Prostate gland (tissue), 2 donors: ENCODE measurements at places on chromosomes 3 and 15.
A peak's percentile ranks its signal among the peaks of the same experiment; 100 is the strongest.

GRCh38 chr3:178507507-178508442 lies 28.5 kb upstream of the KCNMB2 start:
- no peaks in the 10 kb centered on the region for H3K4me1 ChIP-seq
- no peaks in the 10 kb centered on the region for H3K27me3 ChIP-seq
- no peak for DNase-seq
- no peak overlapping the region for H3K27ac ChIP-seq
- no peaks in the 10 kb centered on the region for H3K36me3 ChIP-seq
- no peak overlapping the region for H3K4me3 ChIP-seq

DNA sequence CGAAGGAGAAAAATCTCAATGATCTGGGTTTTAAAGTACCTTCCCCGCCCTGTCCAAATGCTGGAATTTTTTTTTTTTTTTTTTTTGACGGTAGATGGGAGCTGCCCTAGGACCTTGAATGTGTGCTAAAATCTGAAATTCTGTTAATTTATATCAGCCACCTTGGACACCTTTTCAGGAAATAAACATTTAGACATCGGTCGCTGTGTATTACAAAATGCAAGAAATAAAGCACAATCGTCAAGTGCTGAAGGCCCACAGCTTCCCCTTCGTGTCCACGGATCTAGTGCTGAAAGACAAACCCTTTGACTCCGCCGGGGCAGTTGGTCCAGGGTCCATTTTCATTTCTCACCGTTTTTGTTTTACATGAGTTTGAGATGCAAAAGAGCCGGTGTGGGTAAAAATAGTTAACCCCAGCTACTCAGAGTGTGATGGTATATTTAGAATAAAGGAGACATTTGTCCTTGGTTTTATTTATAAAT lies 90.2 kb upstream of the CHD2 start:
- DNase-seq, result peak; percentile 50
- peak overlapping the region; percentile 99 for H3K27ac ChIP-seq
- no peaks in the 10 kb centered on the region for H3K36me3 ChIP-seq
- no peaks in the 10 kb centered on the region for H3K27me3 ChIP-seq
- no peaks in the 10 kb centered on the region for H3K4me1 ChIP-seq

GRCh38 chr3:89108291-89108550 lies 800 bp downstream of the EPHA3 start:
- peak overlapping the region; percentile 36 for H3K4me3 ChIP-seq
- DNase-seq, result no peak
- no peaks in the 10 kb centered on the region for H3K27me3 ChIP-seq
- H3K36me3 ChIP-seq, result no peaks in the 10 kb centered on the region
- H3K27ac ChIP-seq, result no peak overlapping the region

- no peaks in the 10 kb centered on the region for H3K4me1 ChIP-seq
- DNase-seq, result no peak
These were observed 7.4 kb downstream of the HRH1 start for GRCh38 chr3:11161666-11162065.

- H3K36me3 ChIP-seq, result no peaks in the 10 kb centered on the region
- H3K4me1 ChIP-seq, result peaks cover 7% of the 10 kb centered on the region
- no peak for DNase-seq
These were observed 44.1 kb downstream of the FAM3D start for GRCh38 chr3:58622436-58622835.

DNA sequence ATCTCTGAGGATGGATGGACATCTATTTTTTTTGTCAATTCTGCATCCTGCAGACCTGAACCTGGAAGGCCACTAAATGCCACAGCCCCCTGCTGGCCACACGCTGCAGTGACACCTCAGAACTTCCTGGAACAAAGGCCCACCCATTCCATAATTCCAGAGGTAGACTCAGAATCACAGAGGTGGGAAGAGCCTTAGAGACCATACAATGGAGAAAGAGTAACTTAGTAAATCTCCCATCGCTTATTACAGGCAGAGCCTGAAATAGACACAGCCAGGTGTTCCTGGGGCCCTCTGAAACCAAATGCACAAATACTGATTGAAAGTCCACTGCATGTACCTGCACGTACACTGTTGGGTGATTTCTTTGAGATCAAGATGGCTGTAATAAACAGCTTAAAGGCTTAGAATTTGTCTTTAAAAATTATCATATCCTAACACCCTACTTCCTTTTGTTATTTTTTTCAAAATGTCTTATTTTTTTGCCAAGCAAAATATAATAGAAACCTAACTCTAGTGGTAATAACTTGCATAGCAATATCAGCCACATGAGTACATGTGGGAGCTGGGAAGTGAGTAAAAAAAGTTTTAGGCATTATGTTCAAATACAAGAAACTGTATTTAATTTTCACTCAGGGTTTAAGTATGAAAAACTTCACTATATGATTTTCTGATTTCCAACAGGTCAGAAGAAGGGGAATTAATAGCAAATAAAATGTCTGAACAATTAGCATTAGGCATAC lies 62.7 kb downstream of the EOMES start:
- H3K4me1 ChIP-seq, result no peaks in the 10 kb centered on the region
- H3K27me3 ChIP-seq, result no peaks in the 10 kb centered on the region
- H3K27ac ChIP-seq, result no peak overlapping the region

GRCh38 chr3:48835650-48836366 lies 11.9 kb downstream of the PRKAR2A start:
- H3K27ac ChIP-seq, result no peak overlapping the region
- no peaks in the 10 kb centered on the region for H3K4me1 ChIP-seq
- H3K4me3 ChIP-seq, result no peak overlapping the region
- H3K36me3 ChIP-seq, result no peaks in the 10 kb centered on the region
- H3K27me3 ChIP-seq, result no peaks in the 10 kb centered on the region

DNA sequence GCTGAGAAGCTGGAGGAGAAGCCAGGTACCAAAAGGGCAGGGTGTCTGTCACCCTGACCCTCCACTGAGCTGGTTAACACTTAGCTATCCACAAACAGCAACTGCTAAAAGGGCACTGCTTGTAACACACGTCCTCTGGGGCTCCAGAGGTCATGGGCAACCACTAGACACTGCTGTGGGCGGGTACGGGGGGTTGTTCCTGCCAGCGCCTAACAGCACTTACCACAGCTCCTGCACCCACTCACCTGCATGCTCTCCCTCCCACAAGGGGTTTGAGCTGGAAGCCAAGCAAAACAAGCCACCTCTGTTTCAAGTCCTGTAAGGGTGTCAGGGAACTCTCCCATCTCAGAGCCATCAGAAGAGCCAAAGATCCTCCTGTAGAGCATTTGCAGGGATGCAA lies 407.6 kb downstream of the MFSD1 start:
- no peaks in the 10 kb centered on the region for H3K4me1 ChIP-seq
- no peak overlapping the region for H3K27ac ChIP-seq
- no peaks in the 10 kb centered on the region for H3K36me3 ChIP-seq
- H3K4me3 ChIP-seq, result no peak overlapping the region
- H3K27me3 ChIP-seq, result no peaks in the 10 kb centered on the region

- H3K36me3 ChIP-seq, result no peaks in the 10 kb centered on the region
- peaks cover 11% of the 10 kb centered on the region for H3K4me1 ChIP-seq
- H3K4me3 ChIP-seq, result no peak overlapping the region
- H3K27me3 ChIP-seq, result no peaks in the 10 kb centered on the region
These were observed 84.9 kb downstream of the MEIS2 start for GRCh38 chr15:37015451-37015850.

DNA sequence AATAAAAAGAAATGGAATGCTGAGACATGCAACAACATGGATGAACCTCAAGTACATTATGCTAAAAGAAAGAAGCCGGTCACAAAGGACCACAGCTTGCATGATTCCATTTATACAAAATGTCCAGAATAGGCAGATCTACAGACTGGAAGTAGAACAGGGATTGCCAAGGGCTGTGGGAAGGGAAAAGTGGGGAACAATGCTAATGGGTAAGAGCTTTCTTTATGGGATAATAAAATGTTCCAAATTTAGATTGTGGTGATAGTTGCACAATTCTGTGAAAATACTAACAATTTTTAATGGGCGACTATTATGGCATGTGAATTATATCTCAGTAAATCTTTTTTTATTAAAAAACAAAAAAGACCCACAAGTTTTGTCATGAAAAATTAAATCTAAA lies 106.2 kb downstream of the TMCO5A start:
- H3K36me3 ChIP-seq, result no peaks in the 10 kb centered on the region
- H3K4me3 ChIP-seq, result no peak overlapping the region
- no peaks in the 10 kb centered on the region for H3K27me3 ChIP-seq
- H3K27ac ChIP-seq, result no peak overlapping the region

- no peak overlapping the region for H3K27ac ChIP-seq
- H3K4me3 ChIP-seq, result no peak overlapping the region
- no peaks in the 10 kb centered on the region for H3K4me1 ChIP-seq
- no peaks in the 10 kb centered on the region for H3K27me3 ChIP-seq
- no peaks in the 10 kb centered on the region for H3K36me3 ChIP-seq
- no peak for DNase-seq
These were observed 50.8 kb upstream of the XRN1 start for GRCh38 chr3:142498397-142499180.

GRCh38 chr3:128113817-128114794 lies 9.5 kb downstream of the RUVBL1 start:
- no peak overlapping the region for H3K27ac ChIP-seq
- no peaks in the 10 kb centered on the region for H3K36me3 ChIP-seq
- no peak for DNase-seq
- no peaks in the 10 kb centered on the region for H3K27me3 ChIP-seq

- no peaks in the 10 kb centered on the region for H3K36me3 ChIP-seq
- DNase-seq, result no peak
- no peaks in the 10 kb centered on the region for H3K4me1 ChIP-seq
- no peak overlapping the region for H3K27ac ChIP-seq
These were observed 71.0 kb downstream of the RBM6 start for GRCh38 chr3:50010959-50011358.

DNA sequence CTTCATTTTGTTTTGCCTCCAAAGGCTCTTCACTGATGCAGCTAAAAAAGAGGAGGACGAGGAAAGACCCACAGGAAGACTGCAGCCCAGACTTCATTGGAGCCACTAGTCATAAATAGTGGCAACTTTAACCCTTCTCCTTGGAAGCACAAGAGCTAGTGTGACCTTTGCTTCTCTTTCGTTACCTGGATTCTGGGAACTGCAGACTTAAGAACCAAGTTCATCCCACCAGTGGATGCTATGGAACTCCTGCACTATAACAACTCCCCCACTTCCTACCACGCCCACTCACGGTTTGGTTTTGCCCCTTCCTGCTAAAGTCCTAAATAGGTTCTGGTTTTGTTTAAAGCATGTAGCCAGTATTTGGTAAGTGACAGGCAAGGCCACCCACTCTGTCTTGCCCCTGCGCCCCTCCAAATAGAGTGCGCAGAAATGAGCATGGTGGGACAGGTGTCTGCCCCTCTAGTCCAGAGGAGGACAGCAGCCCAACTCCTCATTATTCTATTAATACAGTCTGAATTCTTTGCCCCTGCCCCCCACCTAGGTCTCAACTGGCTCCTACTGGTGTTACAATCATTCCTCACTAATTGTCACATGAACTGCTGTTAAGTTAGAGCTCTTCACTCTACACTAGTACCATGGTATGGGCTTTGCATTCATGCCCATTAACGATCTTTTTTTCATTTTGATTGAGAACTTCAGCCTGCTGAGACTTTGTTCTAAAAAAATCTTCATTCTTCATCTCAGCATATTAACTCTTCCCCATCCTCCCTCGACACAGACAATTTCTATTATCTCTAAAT lies 504.6 kb downstream of the FOXP1 start:
- H3K4me1 ChIP-seq, result no peaks in the 10 kb centered on the region
- H3K27me3 ChIP-seq, result no peaks in the 10 kb centered on the region
- H3K36me3 ChIP-seq, result no peaks in the 10 kb centered on the region

GRCh38 chr3:193196746-193197145 lies 44.3 kb upstream of the PLAAT1 start:
- H3K36me3 ChIP-seq, result no peaks in the 10 kb centered on the region
- no peaks in the 10 kb centered on the region for H3K4me1 ChIP-seq
- peaks cover 2% of the 10 kb centered on the region for H3K27me3 ChIP-seq
- H3K27ac ChIP-seq, result no peak overlapping the region
- H3K4me3 ChIP-seq, result no peak overlapping the region

DNA sequence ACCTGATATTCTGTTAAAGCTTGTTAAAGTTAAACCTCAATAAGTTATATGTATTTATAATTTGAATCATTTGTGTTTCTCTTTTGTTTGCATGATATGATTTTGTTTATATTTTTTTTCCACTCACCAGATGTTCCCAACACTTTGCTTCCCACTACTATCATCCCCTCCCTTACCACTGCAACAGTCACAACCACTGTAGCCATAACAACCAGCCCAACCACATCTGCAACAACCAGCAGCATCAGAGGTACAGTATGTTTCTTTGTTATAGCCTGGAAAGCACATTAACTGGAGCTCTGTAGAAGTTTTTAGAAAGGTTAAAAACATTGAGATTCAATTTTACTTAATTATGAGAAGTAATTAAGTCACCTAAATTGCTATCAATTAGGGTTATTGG lies 1011.9 kb downstream of the VGLL3 start:
- H3K27ac ChIP-seq, result no peak overlapping the region
- no peak overlapping the region for H3K4me3 ChIP-seq
- no peak for DNase-seq
- H3K4me1 ChIP-seq, result no peaks in the 10 kb centered on the region
- H3K36me3 ChIP-seq, result no peaks in the 10 kb centered on the region

- H3K4me1 ChIP-seq, result no peaks in the 10 kb centered on the region
- no peaks in the 10 kb centered on the region for H3K27me3 ChIP-seq
- H3K4me3 ChIP-seq, result no peak overlapping the region
- DNase-seq, result no peak
These were observed 3.7 kb upstream of the ACKR4 start for GRCh38 chr3:132593241-132593946.

DNA sequence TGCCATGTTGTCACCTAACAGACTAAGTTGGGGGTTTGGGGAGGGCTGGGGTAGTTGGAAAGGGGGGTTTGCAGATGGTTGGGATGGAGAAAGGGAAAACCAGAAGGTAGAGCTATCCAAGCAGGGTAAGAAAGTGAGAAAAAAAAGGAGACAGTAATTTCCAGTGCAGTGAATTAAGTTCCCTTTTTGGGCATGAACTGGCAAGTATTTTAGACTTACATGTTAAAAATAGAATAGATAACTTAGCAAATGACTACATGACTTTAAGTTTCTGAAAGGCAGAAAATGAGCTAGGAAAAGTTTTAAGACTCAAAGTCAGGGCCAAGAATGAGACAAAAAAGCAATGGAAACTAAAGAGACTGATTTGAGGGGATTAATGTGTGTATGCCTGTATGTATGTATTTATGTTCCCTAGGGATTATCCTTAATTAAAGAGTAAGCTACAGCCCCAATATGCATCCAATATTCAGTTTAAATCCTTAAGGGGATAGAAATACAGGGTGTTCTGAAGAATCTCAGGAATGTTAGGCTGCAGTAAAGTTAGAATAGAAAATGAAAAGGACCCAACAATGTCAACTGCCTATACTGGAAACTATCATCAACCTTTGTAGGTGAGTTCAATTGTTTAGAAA lies 285.2 kb upstream of the MME start:
- DNase-seq, result no peak
- H3K4me3 ChIP-seq, result no peak overlapping the region
- H3K4me1 ChIP-seq, result no peaks in the 10 kb centered on the region
- no peaks in the 10 kb centered on the region for H3K36me3 ChIP-seq
- H3K27ac ChIP-seq, result no peak overlapping the region

- H3K4me3 ChIP-seq, result no peak overlapping the region
- H3K27me3 ChIP-seq, result no peaks in the 10 kb centered on the region
- H3K27ac ChIP-seq, result no peak overlapping the region
- no peaks in the 10 kb centered on the region for H3K4me1 ChIP-seq
- H3K36me3 ChIP-seq, result no peaks in the 10 kb centered on the region
These were observed 170.6 kb downstream of the TJP1 start for GRCh38 chr15:29651476-29652233.

GRCh38 chr15:62403164-62403809 lies 238.2 kb upstream of the C2CD4B start:
- no peak overlapping the region for H3K27ac ChIP-seq
- H3K36me3 ChIP-seq, result no peaks in the 10 kb centered on the region
- no peak for DNase-seq
- H3K27me3 ChIP-seq, result no peaks in the 10 kb centered on the region
- H3K4me3 ChIP-seq, result no peak overlapping the region

- H3K27ac ChIP-seq, result no peak overlapping the region
- H3K27me3 ChIP-seq, result no peaks in the 10 kb centered on the region
- no peaks in the 10 kb centered on the region for H3K36me3 ChIP-seq
- no peak for DNase-seq
- no peaks in the 10 kb centered on the region for H3K4me1 ChIP-seq
These were observed 67.1 kb downstream of the TAMM41 start for GRCh38 chr3:11779626-11780025.
